ENCODE measurements at places on chromosomes 5 and 9. TPM values are rescaled to one million over a fixed set of nuclear protein-coding genes. Genes with fewer than 3 reads are reported as not detected.

DNA sequence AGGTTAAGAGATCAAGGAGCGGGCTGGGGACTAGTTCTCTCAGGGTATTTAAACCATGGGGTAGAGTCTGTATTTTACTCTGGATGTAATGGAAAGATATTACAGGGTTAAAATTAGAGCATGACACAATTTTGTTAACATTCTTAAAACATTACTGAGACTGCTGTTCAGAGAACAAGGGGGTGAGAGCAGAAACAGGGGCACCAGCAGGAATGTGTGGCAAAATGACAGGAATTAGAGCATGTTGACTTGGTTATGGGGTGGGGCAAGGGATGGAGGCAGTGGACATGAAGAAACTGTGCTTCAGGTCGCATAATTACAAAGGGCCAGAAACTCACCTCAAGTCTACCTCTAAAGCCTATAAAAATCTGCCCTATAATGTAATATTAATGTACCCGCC is 75.0 kb downstream of the TMEM232 start:
- no peak for DNase-seq

- DNase-seq, result peak; percentile 83
Observed at GRCh38 chr9:133888048-133888808, 103.9 kb downstream of the VAV2 start.

WDR31 gene
- 1.6 TPM for polyA plus RNA-seq

DNA sequence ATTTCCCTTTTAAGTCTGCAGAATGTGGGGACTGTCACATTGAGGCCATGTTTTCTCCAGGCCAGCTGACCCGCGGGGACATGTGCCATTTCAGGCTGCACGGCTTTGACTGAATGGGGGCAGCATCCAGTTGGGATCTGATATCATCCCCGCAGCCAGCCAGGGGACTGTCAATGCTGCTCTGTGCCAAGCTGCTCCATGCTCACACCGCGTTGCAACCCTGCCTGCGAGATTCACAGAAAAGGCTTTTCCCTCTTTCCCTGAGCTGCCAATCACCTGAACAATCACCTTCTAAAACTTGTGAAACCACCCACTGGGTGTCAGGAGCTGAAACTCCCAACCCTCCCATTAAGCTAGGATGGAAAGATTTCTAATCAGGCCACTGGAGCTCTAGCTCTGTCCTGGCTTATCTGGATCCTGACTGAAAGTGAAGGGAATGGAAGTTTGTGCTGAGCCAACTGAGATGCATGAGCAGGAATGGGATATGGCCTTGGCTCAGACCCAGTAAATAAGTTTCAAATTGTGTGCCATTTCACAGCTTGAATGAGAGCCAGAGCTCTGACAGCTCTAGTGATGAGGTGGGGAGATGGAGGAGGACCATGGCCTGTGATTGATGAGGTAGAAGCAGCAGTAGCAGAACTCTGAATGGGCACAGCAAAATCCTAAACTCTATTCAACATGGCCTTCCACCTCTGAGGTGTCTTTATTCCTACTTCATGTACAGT is 34.5 kb upstream of the ZNF366 start:
- DNase-seq, result no peak

- no peak for DNase-seq
Observed at GRCh38 chr5:119322948-119323537, 32.8 kb upstream of the TNFAIP8 start.

DNA sequence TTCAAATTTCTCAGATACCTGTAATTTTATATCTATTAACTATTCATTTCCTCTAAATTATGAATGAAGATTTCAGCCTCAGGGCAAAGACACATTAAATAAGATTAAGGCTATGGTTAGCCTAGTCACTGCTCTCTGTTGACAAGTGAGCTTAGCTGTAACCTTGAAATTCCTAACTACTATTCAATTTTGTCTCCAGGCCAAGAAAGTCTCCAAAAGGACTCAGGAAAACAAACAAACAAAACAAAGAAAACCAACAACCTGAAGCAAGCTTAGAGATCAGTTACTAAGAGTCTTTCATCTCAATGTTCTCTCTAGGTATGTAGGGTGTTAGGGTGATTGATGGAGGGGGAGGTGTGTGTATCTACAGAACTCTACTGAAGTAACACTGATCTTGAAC is 9.6 kb upstream of the CTNNAL1 start:
- DNase-seq, result peak; percentile 63

GRCh38 chr5:58113172-58113571 is 346.7 kb downstream of the PLK2 start:
- DNase-seq, result no peak
